ENCODE measurements at places on chromosomes 6 and 20.

DNA sequence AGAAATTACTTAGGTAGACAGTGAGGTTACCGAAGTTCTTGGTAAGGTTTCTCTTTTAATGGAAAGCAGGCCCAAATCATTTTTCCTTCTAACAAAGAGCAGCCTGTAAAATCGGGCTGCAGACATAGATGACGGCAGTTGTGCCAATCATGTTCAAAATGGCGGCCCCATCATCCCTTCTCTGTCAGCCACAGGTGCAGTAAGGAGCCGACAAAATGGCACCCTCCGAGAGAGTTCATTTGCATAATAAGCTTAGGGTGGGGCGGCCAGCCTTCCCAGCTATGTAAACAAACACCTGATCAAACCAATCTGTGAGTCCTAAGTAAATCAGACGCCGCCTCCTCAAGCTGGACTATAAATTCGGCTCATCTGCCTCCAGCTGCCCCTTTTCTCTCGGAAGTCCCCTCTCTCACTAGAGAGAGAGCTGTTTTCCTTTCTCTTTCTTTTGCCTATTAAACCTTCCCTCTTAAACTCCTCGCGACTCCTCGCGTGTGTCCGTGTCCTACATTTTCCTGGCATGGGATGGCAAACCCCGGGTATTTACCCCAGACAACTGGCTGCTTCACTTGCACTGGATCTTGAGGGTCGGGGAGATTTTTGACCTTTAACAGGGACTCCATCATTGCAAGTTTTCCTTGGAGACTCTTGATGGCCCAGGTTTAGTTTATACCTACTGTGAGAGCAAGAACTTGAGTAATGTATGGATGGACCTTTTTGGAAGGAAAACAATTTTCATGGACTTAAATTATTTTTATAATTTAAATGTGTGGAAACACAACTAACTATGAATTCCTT, 8.9 kb upstream of the DDR1 start:
- no peak for DNase-seq

DNA sequence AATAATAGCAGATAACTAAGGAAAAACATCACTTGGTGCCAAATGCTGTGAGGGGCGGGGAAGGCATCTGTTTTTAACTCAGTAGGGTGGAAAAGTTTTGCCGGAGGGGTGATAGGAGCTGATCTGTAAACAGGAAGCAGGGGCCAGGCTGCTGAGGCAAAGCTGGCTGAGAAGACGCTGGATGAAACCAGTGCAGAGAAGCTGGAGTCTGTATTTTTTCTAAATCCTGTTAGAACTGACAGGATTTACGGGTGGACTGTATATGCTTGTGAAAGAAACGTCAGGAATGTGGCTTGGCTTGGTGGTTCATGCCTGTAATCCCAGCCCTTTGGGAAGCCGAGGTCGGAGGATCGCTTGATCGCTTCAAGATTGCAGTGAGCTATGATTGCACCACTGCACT, 5.6 kb downstream of the PCMTD2 start:
- no peak for DNase-seq

- no peak for DNase-seq
These were observed 559.5 kb upstream of the MMS22L start for GRCh38 chr6:97842521-97842920.

- no peak for DNase-seq
These were observed 118.6 kb downstream of the PLCB1 start for GRCh38 chr20:8250539-8251200.

GRCh38 chr6:119348748-119349360, 707 bp downstream of the MAN1A1 start:
- no peak for DNase-seq

- DNase-seq, result no peak
These were observed 36.2 kb upstream of the DSP start for GRCh38 chr6:7505189-7505699.

DNA sequence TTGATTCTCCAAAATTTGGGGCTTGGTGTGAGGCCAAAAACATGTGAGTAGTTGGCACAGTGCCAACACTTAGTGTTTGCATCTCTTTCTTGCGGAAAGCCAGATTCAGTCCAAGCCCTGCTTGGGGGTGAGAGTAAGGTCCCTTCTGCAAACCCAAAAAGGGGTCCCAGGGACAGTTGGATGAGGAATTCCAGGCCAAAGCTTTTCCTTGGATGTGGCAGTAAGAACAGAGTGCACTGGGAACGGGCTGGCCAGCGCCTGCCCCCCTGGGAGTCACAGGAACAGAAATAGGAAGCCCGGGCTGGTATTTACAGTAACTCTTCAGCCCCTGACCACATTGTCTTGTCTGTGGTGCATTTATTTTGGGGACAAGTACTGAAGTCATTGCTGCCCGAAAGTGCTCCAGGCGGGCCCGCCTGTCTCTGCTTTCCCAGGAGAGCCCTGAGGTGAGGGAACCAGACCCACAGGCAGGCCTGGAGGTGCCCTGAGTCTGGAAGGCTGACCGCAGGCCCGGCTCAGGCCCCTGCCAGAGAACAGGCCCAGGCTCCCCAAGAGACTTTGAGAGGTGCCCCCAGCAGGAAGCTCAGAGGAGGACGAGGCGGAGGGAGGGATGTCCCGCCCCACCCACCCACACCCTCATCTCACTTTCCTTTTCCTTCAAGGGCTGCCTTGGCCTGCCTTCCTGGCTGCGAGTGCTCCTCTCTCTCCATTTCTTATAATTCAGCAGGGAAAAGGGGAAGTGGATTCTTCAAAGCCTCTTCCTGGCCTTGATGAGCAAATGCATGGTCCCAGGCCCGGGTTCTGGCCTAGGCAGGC, 218.4 kb downstream of the MAFB start:
- DNase-seq, result no peak

GRCh38 chr6:28747631-28748157, 176.1 kb downstream of the TRIM27 start:
- DNase-seq, result no peak

DNA sequence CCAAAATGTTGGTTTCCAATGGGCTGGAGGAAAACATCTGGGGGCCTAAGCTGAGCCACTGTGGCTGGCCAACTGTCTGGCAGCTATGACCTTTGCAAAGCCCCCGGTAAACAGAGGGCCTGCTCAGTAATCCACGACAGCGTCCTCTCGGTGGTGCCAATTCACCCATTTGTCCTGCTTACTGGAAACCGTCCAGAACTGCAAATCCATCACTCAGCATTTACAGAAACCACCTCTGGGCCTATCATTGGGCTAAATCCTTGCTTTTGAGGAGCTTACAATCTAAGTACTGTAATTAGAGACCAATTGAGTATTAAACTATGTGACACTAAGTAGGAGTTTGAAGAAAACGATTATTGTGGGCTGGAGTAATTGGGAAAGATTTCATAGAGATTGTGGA, 31.0 kb downstream of the ADAT2 start:
- no peak for DNase-seq

Data from stimulated activated CD8-positive, alpha-beta memory T cell treated with anti-CD3 and anti-CD28 coated beads, Interleukin-4, amount 100 ng/mL, for 24 hours (primary cell).